ENCODE measurements at places on chromosomes 6 and 20. TPM values are rescaled to one million over a fixed set of nuclear protein-coding genes. Genes with fewer than 3 reads are reported as not detected.

The MUCL3 gene
- 83.3 TPM for polyA plus RNA-seq

The DEFB124 gene
- polyA plus RNA-seq, result not detected

The TMEM244 gene
- not detected for polyA plus RNA-seq

The KCNK16 gene
- polyA plus RNA-seq, result 0.37 TPM

The SPDEF gene
- 34.8 TPM for polyA plus RNA-seq

The OR2J2 gene
- polyA plus RNA-seq, result not detected

The SALL4 gene
- not detected for polyA plus RNA-seq

The KCNK5 gene
- 6.0 TPM for polyA plus RNA-seq

The PCIF1 gene
- 21.0 TPM for polyA plus RNA-seq

The HRH3 gene
- not detected for polyA plus RNA-seq

The APMAP gene
- 29.5 TPM for polyA plus RNA-seq

The CCN6 gene
- polyA plus RNA-seq, result not detected

The ADGRF1 gene
- polyA plus RNA-seq, result 13.0 TPM

The MATN4 gene
- polyA plus RNA-seq, result not detected

The SLC4A11 gene
- polyA plus RNA-seq, result 0.87 TPM

The SEL1L2 gene
- polyA plus RNA-seq, result not detected

The AKAP12 gene
- polyA plus RNA-seq, result 8.9 TPM

The ZNF311 gene
- polyA plus RNA-seq, result 1.2 TPM

The NOP56 gene
- polyA plus RNA-seq, result 84.1 TPM

The C20orf204 gene
- 0.62 TPM for polyA plus RNA-seq

The KCNQ5 gene
- 0.12 TPM for polyA plus RNA-seq

The KIF25 gene
- polyA plus RNA-seq, result not detected

The PLN gene
- polyA plus RNA-seq, result 22.4 TPM

The CPNE5 gene
- 1.7 TPM for polyA plus RNA-seq

The STXBP5 gene
- polyA plus RNA-seq, result 8.6 TPM

The CLPSL2 gene
- polyA plus RNA-seq, result not detected

The GLP1R gene
- 0.31 TPM for polyA plus RNA-seq

The FAM184A gene
- polyA plus RNA-seq, result 2.6 TPM

The CARMIL1 gene
- 11.9 TPM for polyA plus RNA-seq

The LRP11 gene
- 2.0 TPM for polyA plus RNA-seq

The ABCF1 gene
- 26.8 TPM for polyA plus RNA-seq

The TFAP2A gene
- not detected for polyA plus RNA-seq

The TMEM74B gene
- polyA plus RNA-seq, result 3.2 TPM

The GRIK2 gene
- 0.06 TPM for polyA plus RNA-seq

The SH3BGRL2 gene
- polyA plus RNA-seq, result 14.8 TPM

The KIZ gene
- 13.1 TPM for polyA plus RNA-seq

The GSTA1 gene
- polyA plus RNA-seq, result 8.2 TPM

The ESR1 gene
- polyA plus RNA-seq, result 0.44 TPM

The SLC13A3 gene
- 0.62 TPM for polyA plus RNA-seq

The SAMD3 gene
- 0.15 TPM for polyA plus RNA-seq

The RIPPLY2 gene
- 1.00 TPM for polyA plus RNA-seq

The NRSN1 gene
- polyA plus RNA-seq, result not detected

The SIRPD gene
- polyA plus RNA-seq, result not detected

The CALHM5 gene
- 0.10 TPM for polyA plus RNA-seq

The FABP7 gene
- not detected for polyA plus RNA-seq

The METTL24 gene
- polyA plus RNA-seq, result 0.87 TPM

The LY6G6D gene
- polyA plus RNA-seq, result not detected

The LTB gene
- polyA plus RNA-seq, result 13.4 TPM

The IER3 gene
- 187 TPM for polyA plus RNA-seq

The TREM1 gene
- 7.7 TPM for polyA plus RNA-seq

The RNF182 gene
- polyA plus RNA-seq, result 0.10 TPM

The LY6G5B gene
- 0.44 TPM for polyA plus RNA-seq
